ENCODE measurements at places on chromosomes 3 and 15.

DNA sequence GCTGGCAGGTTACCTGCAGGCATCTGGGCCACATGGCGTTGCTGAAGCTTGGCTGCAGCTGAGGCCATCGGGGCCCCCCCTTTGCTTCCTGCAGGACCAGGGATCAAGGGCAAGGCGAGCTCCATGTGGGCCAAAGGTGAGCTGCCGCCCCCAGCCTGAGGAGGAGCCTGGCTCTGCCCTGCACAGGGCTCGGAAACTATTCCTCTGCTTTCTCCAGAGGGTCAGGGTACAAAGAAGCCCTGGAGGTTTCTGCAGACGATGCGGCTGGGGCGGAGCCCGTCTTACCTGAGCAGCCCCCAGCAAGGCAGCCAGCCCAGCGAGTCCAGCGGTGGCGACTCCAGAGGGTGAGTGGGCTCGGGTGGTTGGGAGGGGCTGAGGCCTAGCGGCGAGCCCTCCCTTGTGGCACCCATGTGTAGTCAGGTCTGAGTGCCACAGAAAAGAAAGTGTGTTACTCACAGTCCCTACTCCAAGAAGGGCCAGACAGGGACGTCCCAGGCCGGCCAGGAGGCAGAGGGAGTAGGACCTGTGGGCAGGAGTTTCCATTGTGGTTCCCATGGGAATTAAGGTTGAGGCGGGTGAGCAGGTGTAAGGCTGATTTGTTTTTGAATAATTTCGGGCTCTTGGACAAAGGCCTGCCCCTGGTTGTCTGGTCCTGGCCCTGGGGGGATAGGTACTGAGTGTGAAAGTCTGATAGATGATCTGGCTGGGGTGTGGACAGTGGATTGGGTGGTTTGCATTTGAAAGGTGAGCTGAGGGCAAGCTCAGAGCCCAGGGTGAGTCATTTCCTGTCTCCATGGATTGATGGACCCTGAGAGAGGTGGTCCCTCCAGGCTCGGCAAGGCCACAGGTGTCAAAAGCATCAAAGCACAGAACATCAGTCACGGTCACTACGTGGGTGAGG, 25.4 kb downstream of the CFAP100 start:
- DNase-seq: no peak

DNA sequence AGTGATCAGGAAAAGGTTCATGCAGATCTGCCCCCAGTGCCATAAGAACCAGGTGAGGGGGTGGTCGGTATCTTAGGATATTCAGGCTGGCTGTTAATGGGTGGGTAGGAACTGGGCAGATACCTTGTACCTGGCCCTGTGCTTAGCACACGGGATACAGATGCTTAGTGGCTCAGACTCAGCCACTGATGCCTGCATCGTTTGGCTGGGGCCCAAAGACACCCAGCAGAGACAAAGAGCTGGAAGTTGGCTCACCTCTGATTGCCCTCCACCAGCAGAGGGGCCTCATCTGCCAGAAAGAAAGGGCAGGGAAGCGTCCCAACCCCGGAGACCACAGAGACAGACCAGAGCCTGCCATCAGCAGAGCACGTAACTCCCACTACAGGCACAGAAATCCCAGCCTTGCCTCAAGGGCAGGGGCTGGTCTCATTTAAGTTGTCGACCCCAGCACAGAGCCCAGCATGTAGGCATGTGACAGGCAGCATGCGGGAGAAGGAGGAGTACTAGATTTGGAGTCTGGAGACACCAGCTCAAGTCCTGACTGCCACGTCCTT, 64.1 kb upstream of the SLC6A1 start:
- DNase-seq: no peak

- DNase-seq: no peak
These were observed 50.9 kb downstream of the KLHL6 start for GRCh38 chr3:183504597-183504996.

GRCh38 chr3:67739851-67740250, 85.4 kb upstream of the SUCLG2 start:
- DNase-seq: no peak

DNA sequence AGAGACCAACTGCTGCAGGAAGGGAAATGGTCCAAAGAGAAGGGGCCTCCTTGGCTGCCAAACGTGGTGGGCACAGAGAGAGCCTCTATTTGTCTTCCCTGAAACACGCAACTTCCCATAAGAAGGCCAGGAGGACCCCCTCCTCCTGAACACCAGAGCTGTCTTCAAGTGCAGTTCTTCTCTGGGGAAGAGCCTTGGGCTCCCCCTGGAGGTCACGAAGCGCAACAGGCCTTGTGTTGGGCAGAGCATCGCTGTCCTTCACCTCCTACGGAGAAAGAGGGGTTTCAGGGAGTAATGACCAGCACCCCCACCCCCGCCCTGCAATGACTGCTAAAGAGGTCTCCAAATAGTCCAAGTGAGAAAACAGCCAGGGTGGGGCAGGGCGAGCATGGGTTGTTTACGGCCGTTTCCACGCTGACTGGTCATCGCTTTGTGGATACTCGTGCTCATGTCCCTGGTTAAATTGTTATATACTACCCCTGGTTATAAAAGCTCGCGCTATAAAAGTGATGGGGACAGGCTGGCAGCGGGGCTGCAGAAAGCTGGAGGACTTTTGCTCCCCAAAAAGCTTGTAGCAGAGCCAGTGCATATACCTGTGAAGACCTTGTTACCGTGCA, 397.5 kb upstream of the ATP10A start:
- DNase-seq: no peak

DNA sequence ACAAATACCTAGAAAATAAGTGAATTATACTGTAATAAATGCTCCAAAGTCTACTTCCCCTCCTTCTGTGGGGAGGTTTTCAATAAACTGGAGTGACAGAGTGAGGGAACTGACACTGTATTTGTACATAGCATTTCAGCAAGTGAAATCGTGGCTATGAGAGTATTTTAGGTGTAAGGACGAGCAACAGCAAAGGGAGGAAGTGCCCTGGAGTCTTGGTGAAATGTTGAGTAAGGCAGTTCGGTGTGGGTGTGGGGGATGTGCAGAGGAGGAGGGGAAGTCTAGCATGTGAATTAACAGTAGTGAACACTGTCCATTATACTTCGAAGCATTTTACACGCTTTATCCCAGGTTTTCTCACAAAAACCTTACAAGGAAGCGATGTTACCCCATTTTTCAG, 18.1 kb upstream of the P2RY13 start:
- no peak for DNase-seq

Measured in stimulated activated CD8-positive, alpha-beta memory T cell treated with anti-CD3 and anti-CD28 coated beads, Interleukin-7, amount 100 ng/mL, for 1 hour (primary cell).